ENCODE measurements at places on chromosomes 12 and 14.

GRCh38 chr12:117643971-117644370, 282.5 kb upstream of the NOS1 start:
- DNase-seq: no peak

DNA sequence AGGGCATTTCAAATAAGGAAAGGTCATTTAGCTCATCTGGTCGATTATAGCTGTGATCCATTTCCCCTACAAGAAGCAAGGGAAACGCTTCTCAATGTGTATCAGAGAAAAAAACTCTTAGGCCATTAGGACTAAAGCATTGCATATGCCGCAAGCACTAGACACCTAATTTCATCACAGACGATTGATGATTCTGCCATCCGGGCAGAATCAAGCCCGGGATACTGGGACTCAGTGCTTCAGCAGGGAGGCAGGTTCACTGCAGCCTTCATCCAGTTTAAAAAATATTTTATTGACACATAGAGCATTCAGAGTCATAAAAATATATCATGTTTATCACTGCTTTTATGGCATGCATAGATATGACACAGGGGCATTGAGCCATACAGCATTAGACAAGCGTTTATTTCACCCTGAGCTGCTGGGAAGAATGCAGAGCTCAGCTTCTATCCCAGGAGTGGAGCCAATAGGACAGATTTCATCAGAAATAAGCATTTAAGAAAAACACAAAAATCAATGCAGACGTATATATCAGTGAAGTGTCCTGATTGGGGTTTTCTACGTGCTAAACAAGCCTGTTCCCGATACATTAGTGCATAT, 806.9 kb downstream of the GALC start:
- no peak for DNase-seq

DNA sequence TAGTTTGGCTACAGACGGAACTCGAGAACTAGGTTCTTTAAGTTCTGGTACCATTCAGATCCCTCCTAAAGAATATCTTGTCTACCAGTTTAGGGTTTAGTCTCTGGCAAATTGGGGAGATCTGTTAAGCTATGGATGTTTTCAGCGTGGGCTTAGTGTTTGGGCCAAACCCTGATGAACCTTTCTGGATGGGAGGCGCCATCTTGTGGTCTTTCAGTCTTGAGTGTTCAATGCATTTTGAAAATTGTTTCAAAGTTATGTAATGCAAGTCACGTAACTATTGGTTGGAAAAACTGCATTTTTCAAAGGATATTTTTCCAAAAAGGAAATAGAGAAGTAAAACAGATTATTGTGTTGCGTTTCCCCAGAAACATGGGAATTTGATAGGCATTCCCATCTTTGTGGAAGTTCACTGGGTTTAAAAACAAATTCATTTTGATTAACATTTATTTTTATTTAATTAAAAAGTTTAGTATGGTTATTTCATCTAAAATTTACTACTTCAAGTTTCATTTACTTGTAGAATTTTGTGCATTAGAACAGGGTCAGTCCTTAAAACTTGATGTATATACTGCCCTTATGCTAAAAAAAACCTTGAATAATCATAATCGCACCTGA, 169.0 kb downstream of the PRIMA1 start:
- peak; percentile 51 for DNase-seq

DNA sequence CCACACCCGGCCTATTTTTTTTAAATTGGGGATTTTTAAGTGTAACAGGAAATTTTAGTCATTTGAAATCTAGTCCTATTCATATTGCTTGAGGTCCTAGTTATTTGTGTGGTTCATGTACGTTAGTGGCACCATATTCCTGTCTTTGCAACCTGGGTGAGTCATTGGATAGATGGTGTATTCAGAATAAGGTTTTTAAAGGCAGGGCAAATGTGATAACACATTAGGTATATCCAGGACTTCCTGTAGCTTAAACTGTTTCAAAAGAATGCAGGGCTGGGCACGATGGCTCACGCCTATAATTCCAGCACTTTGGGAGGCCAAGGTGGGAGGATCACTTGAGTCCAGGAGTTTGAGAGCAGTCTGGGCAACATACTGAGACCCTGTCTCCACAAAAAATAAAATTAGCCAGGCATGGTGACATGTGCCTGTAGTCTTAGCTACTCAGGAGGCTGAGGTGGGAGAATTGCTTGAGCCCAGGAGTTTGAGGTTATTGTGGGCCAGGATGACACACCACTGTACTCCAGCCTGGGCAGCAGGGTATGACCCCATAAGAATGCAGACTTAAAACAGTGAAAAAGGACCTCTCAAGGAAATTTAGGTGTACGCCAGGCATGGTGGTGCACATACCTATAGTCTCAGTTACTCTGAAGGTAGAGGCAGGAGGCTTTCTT, 8.1 kb downstream of the ATP6V0A2 start:
- DNase-seq: no peak

DNA sequence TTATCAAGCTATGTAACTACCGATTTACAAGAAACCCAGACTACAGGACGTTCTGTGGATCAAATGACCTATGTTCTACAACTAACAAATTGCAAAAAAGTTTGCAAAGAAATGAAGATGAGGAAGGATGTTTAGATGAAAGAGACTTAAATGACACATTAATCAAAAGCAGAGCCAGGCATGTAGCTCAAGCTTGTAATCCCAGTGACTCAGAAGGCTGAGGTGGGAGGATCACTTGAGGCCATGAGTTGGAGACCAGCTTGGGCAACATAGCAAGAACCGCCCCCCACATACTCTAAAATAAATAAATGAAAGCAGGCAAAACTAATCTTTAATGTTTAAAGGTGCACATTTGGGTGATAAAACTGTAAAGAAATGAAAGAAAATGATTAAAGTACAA, 331.9 kb downstream of the BTG1 start:
- DNase-seq: no peak

GRCh38 chr14:95072310-95072905, 84.9 kb downstream of the DICER1 start:
- no peak for DNase-seq

- no peak for DNase-seq
Measured at GRCh38 chr14:98819132-98819866, 452.7 kb downstream of the BCL11B start.
